ENCODE measurements at places on chromosomes 1 and 21.

DNA sequence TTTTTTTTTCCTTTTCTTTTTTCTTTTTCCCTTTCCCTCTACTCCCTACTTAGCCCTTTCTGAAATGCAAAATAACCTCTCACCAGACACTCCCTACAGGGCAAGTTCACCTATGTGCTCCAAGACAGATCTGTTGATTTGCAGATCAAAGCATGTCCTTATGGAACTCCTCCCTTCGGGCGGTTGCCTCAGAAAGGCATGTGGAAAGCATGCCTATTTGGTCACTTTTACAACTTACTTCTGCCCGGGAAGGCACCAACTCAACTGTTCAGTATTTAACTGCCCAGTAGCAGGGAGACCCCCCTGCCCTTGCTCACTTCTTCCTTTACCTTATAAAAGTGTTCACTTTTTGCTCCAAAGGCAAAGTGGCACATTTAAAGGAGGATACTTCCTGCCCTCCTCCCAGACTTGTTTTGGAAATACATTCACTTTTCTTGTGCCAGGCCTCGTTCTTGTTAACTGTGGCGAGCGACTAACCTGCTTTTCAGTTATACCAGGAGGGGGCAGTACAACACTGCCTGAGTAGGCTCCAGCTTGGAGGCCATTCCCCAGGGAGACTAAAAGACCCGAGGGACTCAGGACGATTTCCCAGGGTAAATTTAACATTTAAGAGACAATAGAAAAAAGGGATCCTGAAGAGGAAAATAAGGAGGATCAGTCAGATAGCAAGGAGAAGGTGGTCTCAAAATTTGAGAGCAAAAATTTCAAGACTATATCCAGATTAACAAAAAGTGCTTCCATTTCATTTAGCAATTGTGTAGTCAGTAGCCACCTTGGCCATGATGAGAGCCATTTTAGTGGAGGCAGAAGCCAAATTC, 12.3 kb upstream of the SLAMF7 start:
- peak; percentile 63 for DNase-seq

GRCh38 chr21:25453524-25453923, 153.8 kb downstream of the MRPL39 start:
- no peak for DNase-seq

- DNase-seq, result no peak
These were observed 173.4 kb downstream of the TOMM20 start for GRCh38 chr1:234955107-234955731.

GRCh38 chr1:37634244-37634991, at the start of gene RSPO1:
Gene RSPO1 (minus strand): TSS chr1:37634892. CDS start chr1:37629661, 5,231 bp downstream.
- no peak for DNase-seq

GRCh38 chr1:208772891-208773290, 528.7 kb upstream of the PLXNA2 start:
- DNase-seq, result no peak

GRCh38 chr1:18673976-18674375, 43.3 kb downstream of the PAX7 start:
- DNase-seq, result no peak

GRCh38 chr1:59994302-59995198, 68.0 kb upstream of the CYP2J2 start:
- no peak for DNase-seq

GRCh38 chr1:56993475-56993874, 27.7 kb upstream of the C8B start:
- no peak for DNase-seq

DNA sequence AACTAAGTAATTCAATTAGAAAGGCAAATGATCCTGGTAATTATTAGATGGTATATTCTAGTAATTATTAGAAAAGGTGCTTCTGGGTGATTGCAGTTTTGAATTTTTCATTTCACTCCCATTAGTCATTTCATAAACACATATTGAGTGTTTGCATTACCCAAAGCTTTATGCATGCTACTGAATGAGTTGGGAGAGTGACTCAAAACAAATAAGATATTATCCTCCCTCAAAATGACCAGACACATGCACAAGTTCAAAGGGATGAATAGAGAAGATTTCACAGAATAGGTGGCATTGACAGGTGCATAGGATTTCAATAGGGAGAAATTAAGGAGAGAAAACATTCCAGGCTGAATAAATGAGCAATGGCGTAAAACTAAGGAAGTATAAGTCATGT, 84.7 kb downstream of the PHTF1 start:
- no peak for DNase-seq

Data from stimulated activated naive CD8-positive, alpha-beta T cell treated with anti-CD3 and anti-CD28 coated beads, Interleukin-15, amount 100 ng/mL, for 72 hours (primary cell).